Left lung (tissue), 14 donors: ENCODE measurements at places on chromosomes 4 and X. TPM values are rescaled to one million over a fixed set of nuclear protein-coding genes. Genes with fewer than 3 reads are reported as not detected.

DNA sequence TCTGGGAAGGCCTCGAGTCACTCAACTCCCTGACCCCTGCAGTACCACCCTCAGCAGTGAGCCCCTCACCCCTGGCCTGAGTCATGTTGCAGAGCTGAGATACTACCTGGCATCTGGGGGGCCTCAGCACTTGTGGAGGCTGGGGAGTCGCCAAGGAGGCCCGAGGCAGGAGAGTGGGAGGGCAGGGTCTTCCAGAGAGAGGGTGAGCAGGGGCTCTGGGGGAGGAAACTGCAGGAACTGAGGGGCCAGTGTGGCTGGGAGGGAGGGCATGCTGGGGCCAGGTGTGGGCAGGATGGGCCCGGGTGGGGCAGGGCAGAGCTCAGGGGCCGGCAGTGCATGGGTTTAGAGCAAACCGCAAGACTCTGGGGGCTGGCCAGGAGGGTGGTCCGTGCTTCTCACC lies 59.7 kb downstream of the SORCS2 start:
- no peak for DNase-seq

PDZD4 gene
- polyA plus RNA-seq: 13.7 TPM

DNA sequence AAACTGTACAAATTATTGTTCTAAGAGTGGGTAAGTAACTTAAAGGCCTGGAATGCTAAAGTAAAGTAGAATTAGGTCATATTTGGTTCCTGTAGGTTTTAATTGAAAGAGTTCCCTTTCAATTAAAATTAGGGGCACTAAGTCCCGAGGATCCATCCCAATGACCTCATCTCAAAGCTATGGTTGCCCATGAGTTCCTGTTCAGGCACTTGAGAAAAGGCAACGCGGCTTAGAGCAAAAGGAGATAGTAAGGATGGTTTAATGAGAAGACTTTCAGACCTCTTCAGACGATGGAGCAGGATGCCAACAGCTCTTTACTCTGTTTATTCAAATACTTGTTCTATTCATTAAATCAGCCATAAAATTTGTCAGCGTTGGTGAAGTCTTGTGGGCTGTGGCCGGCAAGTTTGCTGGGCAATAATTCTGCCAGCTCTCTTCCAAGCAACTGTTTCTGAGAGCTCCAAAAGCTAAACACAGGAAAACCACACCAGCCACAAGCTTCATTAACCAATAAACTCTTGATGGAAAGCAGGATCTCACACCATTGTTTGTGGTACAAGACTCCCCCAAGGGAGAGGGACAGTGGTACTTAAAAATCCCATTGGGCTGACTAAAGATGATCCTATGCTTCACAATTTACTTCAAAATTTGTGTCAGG lies 167.4 kb downstream of the COL4A6 start:
- DNase-seq: no peak

CCSER1 gene
- polyA plus RNA-seq: 3.5 TPM

PDGFC gene
- 30.5 TPM for polyA plus RNA-seq

- DNase-seq: no peak
Observed at GRCh38 chr4:40763228-40763716, 13.5 kb downstream of the NSUN7 start.

NUDT10 gene
- 7.5 TPM for polyA plus RNA-seq

CLCN4 gene
- 5.4 TPM for polyA plus RNA-seq

- DNase-seq: no peak
Observed at GRCh38 chrX:148865277-148866210, 365.1 kb downstream of the AFF2 start.

DUSP9 gene
- 0.41 TPM for polyA plus RNA-seq

DNA sequence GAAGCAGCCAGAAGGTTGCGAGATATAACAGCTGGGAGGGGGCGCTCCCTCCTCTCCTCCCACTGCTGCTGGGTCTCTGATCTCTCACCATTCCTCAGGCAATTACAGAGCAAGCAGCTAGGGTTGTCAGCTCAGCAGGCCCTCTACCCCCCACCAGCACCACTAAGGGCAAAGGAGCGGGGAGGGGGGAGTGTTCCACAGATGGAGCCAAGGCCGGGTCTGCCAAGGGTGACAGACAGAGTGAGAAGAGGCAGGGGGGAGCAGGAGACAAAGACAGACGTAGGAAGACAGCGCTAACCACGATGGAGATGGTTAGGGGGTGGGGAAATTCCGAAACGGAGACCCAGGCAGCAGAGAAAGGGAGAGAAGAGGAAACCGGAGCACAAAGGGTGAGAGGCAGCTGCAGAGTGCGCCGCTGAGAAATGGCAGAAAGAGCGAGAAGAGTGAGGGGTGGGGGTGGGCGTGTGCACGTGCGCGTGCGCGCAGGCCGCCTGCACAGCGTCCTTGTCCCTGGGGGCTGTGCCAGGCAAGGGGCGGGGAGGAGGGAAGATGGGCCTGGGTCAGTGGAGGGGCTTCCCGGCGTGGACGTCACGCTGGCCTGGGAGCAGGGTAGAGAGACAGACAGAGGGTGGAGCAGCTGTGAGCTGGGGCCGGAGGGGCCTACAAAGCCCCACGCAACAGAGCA lies 6.9 kb downstream of the L1CAM start:
- DNase-seq: no peak

ATP5ME gene
- polyA plus RNA-seq: 245 TPM

MID1IP1 gene
- polyA plus RNA-seq: 14.9 TPM

DNA sequence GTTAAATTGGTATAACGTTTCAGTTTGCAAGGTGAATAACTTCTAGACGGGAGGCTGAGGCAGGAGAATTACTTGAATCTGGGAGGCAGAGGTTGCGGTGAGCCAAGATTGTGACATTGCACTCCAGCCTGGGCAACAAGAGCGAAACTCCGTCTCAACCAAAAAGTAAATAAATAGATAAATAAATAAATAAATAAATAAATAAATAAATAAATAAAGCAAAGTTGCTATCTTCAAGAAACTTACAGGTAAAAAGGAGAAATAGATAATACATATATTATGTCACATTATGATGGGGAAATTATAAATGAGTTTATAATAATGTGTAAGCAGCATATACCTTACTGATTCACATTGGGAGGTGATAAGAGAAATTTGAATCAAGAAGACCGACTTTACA lies 1966.0 kb downstream of the PCDH7 start:
- no peak for DNase-seq

GRCh38 chr4:147599769-147600168 lies 17.4 kb upstream of the TMEM184C start:
- DNase-seq: no peak

GRCh38 chr4:158169506-158169905 lies 3.3 kb downstream of the GASK1B start:
- no peak for DNase-seq

DNA sequence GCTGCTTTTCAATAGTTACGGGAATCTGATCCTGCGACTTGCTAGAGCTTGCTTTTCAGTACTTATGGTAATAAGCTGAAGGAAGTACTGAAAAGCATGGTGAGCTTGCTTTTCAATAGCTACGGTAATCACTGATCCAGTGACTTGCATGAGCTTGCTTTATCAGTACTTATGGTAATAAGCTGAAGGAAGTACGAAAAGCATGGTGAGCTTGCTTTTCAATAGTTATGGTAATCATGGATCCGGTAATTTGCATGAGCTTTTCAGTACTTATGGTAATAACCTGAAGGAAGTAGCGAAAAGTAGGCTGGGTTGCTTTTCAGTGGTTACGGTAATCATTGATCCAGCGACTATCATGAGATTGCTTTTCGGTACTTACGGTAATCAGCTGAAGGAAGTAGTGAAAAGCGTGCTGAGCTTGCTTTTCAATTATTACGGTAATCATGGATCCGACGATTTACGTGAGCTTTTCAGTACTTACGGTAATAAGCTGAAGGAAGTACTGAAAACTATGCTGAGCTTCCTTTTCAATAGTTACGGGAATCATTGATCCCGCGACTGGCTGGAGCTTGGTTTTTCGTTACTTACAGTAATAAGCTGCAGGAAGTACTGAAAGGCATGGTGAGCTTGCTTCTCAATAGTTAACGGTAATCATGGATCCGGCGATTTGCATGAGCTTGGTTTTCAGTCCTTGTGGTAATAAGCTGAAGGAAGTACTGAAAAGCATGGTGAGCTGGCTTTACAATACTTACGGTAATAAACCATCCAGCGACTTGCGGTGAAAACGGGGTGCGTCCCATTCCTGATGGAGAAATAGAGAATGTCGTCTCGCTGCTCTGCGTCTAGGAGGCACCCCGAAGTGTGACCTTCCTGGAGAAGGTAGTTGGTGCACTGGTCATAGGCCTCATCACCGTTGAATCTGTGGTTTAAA lies 6.5 kb downstream of the CRLF2 start:
- DNase-seq: no peak

AKAP4 gene
- polyA plus RNA-seq: not detected

SLC7A11 gene
- 1.5 TPM for polyA plus RNA-seq

- DNase-seq: no peak
Observed at GRCh38 chrX:154815274-154815818, 10.1 kb upstream of the MPP1 start.

GRCh38 chrX:125439194-125439849 lies 119.7 kb downstream of the TEX13C start:
- no peak for DNase-seq

GRCh38 chr4:162241857-162242256 lies 78.1 kb upstream of the FSTL5 start:
- no peak for DNase-seq

ABLIM2 gene
- 7.3 TPM for polyA plus RNA-seq

DNA sequence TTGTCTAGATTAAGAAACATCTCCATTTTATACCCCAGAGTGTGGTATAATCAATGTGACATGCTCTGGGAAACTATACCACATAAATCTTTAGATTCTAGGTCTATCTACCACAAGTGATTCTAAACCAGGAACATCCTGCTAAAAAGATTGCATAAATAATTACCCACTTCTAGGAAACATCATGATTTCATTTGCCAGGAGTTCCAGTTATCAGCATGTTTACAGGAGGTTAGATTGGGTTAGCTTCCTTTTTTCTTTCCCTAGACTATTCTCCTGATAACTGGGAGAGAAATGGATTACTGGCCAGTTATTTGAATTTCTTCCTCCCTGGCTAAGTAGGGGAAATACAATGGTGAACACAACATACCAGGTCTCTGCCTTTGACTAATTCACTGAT lies 230.3 kb upstream of the BOD1L1 start:
- DNase-seq: no peak

- no peak for DNase-seq
Observed at GRCh38 chr4:67701517-67701850, 529 bp upstream of the UBA6 start.

MSANTD1 gene
- 0.96 TPM for polyA plus RNA-seq

RBMXL3 gene
- polyA plus RNA-seq: not detected

DNA sequence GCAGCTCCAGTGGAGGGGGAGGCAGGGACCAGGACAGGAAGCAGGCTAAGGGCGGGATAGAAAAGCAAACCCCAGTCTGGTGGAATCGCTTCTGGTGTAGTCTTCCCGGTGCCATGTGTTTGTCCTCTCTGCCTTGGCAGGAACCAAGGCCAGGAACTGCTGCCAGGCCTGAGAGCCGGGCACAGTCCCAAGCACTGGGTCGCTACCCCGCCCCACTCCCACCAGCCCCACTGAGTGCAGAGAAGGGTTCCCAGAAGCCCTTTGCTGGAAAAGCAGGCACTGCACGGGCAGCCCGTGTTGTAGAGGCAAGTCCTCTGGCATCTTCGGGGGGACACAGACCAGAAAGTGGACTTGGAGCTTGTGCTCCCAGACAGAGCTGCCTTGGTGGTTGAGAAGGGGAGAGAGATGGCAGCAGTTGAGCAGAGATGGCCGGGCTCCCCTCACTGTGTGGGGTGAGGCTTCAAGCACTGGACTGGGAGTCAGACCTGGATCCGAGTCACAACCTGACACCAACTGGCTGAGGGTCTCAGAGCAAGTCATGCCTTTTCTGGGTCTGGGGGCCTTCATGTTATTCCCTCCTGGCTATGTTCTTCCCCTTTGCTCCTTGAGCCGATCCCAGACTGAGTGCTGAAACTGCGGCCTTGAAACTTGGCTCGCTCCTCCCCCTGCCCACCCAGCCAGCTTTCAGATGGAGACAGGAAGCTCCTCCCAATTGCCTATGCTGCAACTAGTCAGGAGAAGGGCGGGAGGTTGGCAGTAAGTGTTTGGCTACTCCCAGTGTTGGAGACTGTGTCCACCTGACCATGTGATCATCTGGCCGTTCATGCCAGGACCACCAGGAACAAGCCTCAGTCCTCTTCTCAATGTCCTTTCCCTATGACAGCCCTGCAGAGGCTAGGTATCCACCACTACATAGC lies 59.7 kb upstream of the MTM1 start:
- DNase-seq: peak; percentile 76

DNA sequence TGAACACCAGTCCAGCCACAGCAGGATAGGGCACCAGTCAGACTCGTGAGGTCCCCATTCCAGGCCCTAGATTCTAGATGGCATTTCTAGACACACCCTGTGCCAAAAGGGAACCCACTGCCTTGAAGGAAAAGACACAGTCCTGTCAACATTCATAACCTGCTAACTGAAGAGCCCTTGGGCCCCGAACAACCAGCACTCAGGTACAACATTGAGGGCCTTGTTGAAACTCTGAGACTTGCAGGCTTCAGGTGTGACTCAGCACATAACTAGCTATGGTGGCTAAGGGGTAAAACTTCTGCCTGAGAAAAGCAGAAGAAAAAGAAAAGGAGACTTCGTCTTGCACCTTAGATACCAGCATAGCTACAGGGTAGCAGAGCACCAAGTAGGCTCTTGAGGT lies 252.9 kb upstream of the GRID2 start:
- DNase-seq: no peak

DNA sequence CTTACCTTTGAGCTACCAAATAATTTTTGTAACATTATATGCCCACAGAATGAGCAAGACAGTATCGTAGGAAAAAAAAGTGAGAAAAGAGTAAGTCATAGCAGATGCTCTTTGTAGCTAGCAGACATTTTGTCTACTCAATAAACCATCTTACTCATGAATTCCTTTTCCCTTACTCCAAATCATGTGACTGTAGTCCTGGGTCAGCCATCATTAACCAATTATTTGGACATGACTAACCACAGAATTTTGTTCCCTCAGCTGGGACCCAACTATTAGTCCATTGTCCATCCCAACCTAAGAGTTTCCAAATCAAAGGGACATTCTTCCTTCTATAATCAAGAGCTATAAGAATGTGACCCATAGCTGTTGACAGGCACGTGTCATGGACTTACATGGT lies 11.4 kb downstream of the UBE2D3 start:
- DNase-seq: no peak

ATP2B3 gene
- polyA plus RNA-seq: 0.33 TPM

DNA sequence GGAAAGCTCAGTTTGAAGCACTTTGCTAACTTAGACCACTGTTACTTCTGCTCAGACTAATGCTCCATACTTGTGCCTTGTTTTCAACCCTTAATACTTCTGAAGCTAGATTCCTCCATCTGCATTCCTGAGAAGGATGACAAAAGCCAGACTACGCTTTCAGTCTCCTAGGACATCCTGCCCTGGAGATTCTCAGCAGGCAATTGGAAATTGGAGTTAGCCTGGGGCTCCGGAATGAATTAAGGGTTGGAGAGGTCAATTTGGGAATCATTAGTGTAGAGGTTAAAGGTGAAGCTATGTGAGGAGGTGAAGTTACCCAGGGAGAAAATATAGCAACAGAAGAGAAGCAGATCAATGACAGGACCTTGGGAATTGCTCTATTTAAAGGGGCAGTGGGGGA lies 215.9 kb upstream of the MBNL3 start:
- no peak for DNase-seq

- DNase-seq: no peak
Observed at GRCh38 chr4:140018931-140019618, 134.9 kb downstream of the MAML3 start.

- DNase-seq: no peak
Observed at GRCh38 chr4:2246384-2247127, 4.6 kb upstream of the HAUS3 start.

- DNase-seq: no peak
Observed at GRCh38 chr4:16788868-16789267, 109.6 kb downstream of the LDB2 start.

DCX gene
- 0.13 TPM for polyA plus RNA-seq

GRCh38 chr4:180630012-180630665 lies 1613.1 kb upstream of the TENM3 start:
- DNase-seq: no peak

GRCh38 chr4:105050896-105051295 lies 95.8 kb upstream of the TET2 start:
- no peak for DNase-seq
